ENCODE measurements at places on chromosomes 11 and 22.

DNA sequence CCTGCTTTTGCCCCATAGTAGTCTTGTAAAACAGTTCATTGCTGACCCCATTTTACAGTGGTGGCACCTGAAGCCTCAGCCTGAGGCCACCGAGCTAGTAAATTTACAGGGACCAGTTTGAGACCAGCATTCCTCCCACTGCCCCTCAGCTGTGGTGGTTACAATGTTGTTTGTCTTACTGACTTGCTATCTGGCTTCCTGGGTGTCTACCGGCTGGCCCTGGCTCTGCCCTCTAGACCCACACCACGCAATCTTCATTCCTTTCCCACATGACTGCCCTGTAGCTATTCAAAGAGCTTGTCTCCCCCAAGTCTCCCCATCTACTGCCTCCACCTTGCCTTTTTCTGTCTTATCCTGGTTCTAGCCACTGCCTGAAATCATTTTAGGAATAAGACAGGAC is 20.8 kb downstream of the PIK3IP1 start:
- DNase-seq = no peak

DNA sequence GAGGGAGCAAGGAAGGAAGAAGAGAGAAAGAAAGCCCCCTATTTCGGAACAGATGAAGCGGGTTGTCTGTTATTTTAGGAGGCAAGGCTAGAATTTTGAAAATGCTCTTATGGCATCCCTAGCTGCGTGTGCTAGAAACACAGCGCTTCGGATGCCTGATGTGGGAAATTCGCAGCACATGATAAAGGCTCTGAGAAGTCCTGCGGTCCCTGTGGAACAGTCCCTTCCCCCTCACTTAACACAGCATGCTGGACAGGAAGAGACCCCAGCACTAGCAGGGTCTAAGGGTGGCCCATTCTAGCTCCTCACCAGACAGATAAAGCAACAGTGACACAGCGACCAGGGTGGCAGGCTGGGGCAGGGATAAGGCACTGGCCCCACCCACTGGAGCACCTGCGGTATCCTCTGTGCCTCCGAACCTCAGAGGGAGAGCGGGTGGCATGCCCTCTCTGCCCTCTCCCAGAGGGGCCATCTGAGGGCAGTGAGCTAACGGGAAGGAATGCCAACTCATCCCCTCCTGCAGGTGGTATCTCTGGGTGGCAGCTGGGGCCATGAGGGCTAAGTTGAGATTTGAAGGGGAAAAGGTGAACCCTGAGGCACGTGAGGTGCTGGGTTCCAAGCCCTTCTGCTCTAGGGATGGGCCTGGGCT is 75.7 kb downstream of the SCUBE1 start:
- no peak for DNase-seq

- DNase-seq = no peak
These were observed 28.7 kb upstream of the RTL6 start for GRCh38 chr22:44526779-44527126.

- no peak for DNase-seq
These were observed 1253.3 kb downstream of the TBC1D22A start for GRCh38 chr22:48015701-48016100.

DNA sequence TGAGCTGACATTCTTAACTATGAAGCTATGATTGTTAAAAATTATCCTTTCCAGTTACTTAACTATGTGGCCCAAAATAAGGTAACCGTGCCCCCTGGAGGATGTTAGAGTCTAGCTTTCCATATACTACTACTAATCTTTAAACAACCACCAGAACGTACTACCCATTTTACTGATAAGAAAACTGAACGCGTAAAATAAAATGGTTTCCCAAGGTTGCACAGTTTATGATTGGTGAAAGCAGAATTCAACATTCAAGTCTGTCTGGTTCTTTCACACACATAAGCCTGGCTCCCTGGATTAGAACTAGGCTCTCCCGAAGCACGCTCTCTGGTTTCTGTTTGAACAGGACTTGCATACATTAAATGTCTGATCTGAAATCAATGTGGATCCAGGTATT is 437.8 kb upstream of the CCDC90B start:
- DNase-seq = no peak
